ENCODE measurements at places on chromosomes 12 and 14.

GRCh38 chr12:20757-21156, 45.8 kb upstream of the IQSEC3 start:
- no peak for DNase-seq

DNA sequence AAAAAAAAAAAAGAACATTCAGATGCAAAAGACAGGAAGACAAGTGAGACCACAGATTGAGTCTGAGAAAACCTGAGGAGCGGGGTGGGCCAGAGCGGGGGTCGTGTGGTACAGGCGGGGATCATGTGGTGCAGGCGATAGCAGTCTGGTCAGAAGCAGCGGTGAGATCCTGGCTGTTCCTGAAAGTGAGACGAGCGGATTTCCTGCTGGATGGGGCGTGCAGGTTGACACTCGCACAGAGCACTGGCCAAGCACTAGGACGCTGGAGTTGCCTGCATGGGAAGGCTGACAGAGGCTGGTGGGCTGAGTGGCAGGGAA, 35.7 kb downstream of the CDC42BPB start:
- DNase-seq = no peak

DNA sequence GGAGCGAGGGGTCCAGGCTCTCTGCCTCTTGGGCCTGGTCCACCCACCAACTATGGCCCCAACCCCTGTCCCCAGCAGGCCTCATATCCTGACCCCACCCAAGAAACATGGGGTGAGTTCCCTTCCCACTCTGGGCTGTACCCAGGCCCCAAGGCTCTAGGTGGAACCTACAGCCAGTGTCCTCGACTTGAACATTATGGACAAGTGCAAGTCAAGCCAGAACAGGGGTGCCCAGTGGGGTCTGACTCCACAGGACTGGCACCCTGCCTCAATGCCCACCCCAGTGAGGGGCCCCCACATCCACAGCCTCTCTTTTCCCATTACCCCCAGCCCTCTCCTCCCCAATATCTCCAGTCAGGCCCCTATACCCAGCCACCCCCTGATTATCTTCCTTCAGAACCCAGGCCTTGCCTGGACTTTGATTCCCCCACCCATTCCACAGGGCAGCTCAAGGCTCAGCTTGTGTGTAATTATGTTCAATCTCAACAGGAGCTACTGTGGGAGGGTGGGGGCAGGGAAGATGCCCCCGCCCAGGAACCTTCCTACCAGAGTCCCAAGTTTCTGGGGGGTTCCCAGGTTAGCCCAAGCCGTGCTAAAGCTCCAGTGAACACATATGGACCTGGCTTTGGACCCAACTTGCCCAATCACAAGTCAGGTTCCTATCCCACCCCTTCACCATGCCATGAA, 8.6 kb downstream of the ARHGAP9 start:
- no peak for DNase-seq

DNA sequence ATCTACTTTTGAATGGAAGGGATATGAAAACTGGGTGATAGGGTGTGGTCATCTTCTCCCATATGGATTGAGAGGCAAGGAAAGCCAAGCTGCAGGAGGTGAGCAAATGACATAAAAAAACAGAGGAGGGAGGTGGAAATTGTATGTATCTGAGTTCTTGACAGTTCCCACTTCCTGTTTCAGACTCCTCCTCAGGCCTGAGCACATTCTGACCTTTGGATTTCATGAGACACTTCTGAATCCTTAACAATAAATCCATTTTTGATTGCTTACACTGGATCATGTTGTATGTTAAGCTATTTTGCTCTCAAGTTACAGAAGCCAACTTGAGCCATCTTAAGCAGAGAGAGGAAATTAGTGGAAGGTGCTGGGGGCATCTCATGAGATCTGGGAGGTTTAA, 11.6 kb upstream of the SRSF5 start:
- DNase-seq = no peak

- no peak for DNase-seq
These were observed 33.0 kb downstream of the DEGS2 start for GRCh38 chr14:100126401-100126800.

DNA sequence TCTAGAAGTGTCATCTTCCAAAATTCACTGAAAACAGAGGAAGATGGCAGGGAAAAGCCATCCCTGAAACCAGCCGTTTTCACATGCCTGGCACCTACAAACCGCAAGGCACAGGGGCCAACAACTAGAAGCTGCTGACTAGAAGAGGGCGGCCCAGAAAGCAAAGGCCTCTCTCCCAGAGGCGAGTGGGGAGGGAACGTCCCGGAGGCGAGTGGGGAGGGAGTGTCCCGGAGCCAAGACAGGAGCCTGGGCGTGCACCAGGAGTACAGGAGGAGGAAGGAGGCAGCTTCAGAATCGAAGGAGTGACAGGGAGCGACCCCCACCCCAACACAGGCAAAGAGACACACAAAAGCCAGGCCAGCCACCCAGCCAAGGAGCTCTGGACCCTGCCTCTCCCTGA, 21.0 kb downstream of the ANKLE2 start:
- DNase-seq = no peak

- no peak for DNase-seq
These were observed 193.3 kb upstream of the C14orf180 start for GRCh38 chr14:104386151-104386841.

DNA sequence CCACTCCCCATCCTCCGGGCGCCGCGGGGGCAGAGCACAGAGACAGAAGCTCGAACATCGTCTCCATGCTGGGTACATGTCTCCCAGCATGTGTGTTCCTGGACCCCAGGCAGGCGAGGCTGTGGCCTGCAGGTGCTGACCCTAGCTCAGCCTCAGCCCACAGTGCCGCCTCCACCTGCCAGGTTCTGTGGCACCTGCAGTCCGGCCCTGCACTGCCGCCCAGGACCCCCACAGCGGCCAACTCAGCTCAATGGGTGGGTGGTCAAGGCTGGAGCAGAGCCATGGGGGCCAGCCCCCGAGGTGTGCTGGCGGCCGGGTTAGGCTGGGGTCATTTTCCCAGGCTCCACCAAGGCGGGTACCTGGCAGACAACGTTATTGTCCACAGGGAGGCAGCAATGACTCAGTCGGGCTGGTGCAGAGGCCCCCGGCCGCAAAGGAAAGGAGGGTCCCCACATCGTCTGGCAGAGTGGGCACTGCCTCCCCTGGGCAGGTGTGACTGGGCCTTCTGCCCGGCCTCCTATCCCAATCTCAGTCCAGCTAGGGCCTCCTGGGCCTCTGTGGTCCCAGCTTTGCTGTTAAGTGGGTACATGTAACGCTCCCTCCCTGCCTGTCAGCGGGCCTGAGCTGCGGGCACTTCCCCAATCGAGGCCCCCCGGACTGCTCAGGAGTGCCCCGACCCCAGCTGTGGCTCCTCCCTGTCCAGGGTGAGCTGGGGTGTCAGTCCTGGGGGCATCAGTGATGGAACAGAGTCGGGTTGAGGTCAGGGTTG, 20.2 kb upstream of the NUDT14 start:
- no peak for DNase-seq

GRCh38 chr12:65308006-65308405, 29.5 kb downstream of the MSRB3 start:
- DNase-seq = no peak

DNA sequence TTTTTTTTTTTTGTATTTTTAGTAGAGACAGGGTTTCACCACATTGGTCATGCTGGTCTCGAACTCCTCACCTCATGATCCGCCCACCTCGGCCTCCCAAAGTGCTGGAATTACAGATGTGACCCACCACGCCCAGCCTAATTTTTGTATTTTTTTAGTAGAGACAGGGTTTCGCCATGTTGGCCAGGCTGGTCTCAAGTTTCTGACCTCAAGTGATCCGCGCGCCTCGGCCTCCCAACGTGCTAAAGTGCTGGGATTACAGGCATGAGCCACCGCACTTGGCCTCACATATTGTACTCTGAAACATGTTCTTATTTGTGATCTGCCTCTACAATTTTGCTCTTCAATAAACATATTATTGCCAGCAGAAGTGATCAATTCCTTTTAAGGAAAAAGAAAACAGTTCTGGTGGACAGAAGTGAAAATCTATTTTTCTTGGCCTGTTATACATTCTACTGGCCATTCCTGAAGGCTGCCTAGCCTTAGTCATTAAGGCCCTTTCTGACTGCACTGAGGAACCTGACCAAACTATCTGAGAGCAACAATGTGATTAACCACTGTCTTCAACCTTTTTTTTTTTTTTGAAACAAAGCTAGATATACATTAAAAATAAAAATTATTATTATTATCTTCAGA, 36.1 kb downstream of the SNX6 start:
- no peak for DNase-seq

- DNase-seq = no peak
These were observed 2.2 kb downstream of the PAWR start for GRCh38 chr12:79688376-79689060.

GRCh38 chr14:59328454-59328853, 136.7 kb downstream of the GPR135 start:
- no peak for DNase-seq

- DNase-seq = no peak
These were observed 14.2 kb upstream of the HMGA2 start for GRCh38 chr12:65810036-65810435.

DNA sequence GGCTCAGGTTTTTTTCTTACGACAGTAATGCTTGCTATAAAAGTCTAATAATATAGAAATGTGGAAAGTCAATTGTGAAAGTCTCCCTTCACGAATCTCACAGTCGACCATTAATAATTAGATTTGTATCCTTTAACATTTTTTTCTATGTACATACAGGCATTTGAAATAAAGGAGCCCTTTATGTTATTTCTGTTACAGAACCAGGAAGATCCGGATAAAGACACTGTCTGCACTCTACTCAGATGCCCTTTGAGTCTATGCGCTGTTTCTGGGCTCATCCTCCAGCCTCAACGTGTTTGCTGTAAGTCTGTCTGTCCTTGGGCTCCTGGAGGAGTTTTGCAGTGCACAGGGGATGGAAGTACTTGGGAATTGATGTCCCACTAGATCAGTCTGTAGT, 212.2 kb upstream of the ATP2B1 start:
- no peak for DNase-seq

DNA sequence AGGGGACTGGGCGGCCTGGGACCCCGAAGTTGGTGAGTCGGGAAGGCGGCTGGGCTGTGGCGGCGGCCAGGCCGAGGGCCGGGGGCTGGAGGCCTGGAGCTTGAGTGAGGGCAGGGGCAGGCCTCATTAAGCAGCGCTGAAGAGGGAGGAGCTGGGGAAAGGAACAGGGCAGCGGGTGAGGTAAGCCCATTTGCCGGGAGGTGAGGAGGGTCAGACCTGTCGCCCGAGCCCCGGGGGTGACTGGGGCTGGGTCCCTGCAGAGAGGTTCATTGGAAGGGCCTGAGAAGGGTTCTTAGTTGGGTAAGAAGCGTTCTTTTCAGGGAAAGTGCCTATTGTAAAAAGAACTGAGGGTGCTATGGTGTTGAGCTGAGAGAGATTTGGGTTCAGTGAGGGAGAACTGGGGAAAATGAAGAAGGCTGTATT, 441 bp downstream of the RAB5B start:
- DNase-seq = no peak

GRCh38 chr12:67091678-67092077, 177.5 kb upstream of the CAND1 start:
- no peak for DNase-seq

DNA sequence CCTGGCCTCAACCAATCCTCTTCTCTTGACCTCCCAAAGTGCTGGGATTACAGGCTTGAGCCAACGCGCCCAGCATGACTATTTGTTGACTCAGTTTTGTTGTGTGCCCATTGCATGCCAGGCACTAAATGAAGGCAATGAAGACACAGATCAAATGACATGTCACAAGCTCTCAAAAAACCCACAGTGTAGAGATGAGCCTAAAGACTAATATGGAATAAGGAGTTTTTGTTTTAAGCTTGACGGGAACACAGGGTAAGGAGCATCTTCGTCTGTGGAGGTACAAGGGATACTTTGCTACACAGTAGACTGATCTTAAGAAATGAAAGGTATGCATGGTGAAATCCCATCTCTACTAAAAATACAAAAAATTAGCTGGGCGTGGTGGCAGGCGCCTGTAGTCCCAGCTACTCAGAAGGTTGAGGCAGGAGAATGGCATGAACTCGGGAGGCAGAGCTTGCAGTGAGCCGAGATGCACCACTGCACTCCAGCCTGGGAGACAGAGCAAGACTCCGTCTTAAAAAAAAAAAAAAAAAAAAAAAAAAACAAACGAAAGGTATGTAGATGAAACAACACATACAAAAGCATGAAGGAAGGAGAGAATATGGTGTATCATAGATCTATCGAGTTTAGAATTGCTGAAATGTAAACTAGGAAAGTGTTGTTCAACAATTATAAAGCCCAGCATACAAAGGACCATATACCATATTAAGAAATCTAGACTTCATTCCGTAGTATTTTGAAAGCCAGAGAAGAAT, 122.1 kb upstream of the PTPRB start:
- DNase-seq = no peak

- DNase-seq = no peak
These were observed 231.2 kb downstream of the ETNK1 start for GRCh38 chr12:22856178-22856577.

- DNase-seq = no peak
These were observed 120.5 kb upstream of the DDHD1 start for GRCh38 chr14:53273671-53274072.

- peak; percentile 61 for DNase-seq
These were observed 32.6 kb upstream of the CD9 start for GRCh38 chr12:6167327-6168280.

- DNase-seq = no peak
These were observed 183.9 kb upstream of the SOX5 start for GRCh38 chr12:24133384-24133783.

GRCh38 chr12:115756271-115756670, 521.2 kb downstream of the MED13L start:
- no peak for DNase-seq

GRCh38 chr12:119788786-119789185, 88.3 kb downstream of the CIT start:
- no peak for DNase-seq

DNA sequence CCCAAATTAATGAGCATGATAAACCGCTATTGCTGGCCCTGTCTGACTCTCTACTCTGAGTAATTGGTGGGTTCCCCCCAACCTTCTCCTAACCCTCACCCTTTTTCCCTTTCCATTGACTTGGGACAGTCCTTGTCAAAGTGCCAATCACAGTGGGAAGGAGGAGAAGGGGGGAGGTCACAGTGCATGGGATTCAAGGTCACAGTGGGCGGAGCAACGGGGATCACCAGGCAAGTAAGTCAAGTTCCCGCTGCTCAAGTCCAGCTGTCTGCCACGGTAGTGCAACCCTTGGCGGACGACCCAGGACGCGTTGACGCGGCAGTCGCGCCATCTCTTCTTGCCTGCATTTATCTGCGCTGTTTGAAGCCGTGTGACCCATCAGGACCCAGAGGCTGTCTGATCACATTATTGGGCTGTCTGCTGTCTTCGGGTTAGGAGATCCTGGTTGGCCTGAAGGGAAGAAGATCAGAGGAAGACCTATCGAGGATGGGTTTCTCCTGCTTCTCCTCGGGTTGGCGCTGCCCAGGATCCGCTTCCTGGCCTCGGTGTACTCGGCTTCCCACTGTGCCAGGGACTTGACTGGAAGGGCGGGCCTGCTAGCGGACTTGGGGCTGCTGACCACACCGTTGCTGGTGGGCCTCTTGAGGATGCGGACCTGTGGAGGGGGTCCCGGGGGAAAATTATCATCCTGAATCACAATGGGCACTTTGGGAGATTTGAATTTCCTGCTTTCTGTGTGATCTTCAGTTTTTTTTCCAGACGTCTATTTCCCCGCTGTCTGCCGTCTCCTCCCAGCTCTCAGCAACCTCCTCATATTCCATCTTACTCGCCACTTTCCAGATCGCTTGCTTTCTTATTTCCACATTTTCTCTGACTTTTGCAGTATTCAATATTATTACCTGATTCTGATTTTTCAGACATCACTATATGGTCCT, 3.1 kb upstream of the MDM2 start:
- no peak for DNase-seq

Data from activated CD8-positive, alpha-beta memory T cell treated with anti-CD3 and anti-CD28 coated beads for 48 hours (primary cell).